ENCODE measurements at places on chromosomes 1 and 21.

DNA sequence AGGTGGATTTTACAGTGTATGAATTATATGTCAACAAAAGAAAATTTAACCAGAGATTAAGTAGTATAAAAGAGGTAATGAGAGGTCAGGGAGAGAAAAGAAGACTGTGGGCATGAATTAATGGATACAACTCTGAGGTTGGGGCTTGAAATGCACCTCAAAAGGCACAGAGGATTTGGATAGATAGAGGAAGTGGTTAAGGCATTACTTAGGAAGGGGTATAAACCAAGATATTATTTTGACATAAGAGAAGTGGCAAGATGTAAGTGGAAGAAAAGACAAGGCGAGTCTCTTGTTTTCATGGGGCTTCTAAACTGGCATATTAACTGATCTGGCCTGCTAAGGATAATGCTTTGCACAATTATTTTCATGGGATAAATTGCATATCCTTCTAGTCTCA lies 34.1 kb downstream of the RAP1A start:
- no peak for DNase-seq

DNA sequence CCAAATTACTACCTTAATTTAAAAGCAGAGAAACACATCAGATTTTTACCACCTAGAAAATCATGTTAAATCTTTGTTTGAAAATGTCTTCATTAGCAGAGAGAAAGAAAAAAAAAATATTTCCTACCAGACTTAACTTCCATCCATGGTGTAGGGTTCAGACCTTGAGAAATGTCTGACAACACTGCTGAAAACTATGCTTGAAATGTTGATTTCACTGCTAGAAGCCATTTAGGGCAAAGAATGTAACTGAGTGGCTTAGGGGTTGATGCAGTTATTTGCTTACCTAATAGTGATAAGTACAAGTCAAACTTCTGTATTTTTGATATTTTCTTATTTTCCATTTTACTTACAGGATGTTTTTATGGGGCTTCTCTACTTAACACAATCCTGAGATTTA lies 495.6 kb upstream of the NEGR1 start:
- DNase-seq = peak; percentile 44

DNA sequence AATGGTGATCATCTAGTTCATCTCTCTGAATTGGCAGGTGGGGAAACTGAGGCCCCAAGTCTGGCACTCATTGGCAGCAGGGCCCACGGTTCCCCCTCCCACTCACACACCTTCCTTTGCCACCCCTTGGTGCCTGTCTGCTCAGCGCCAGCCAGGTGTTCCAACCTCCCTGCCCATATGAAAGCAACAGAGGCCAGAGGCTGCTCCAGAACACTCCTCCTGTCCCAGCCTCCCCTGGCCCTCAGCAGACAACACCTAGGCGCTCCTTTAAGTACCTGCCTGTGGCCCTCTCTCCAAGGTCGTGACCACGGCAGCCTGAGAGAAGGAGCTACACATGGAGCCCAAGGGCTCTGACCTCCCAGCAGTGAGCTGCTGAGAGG lies 362.3 kb upstream of the VAMP3 start:
- DNase-seq = no peak

- no peak for DNase-seq
Measured at GRCh38 chr1:204946640-204947039, 76.0 kb downstream of the NFASC start.

DNA sequence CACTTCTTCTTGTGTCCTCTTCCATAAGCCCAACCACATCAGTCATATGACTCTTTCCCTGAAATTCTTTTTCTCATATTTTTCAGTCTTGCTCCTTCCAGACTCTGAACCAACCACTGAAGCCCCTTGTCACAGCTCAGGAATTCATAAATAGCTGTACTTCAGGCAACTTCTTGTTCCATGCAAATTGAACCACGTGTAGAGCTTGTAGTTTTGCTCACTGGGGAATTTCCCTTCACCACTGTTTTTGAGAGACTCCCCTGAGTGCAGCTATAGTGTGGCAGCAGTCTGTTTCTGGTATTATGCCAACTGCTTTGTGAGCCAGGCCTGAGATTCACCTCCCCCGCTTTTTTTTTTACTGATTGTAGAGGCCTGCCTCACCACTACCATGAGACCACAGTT lies 150.3 kb upstream of the SPAG17 start:
- DNase-seq = peak; percentile 67

- DNase-seq = no peak
Measured at GRCh38 chr1:237211540-237211939, 169.6 kb downstream of the RYR2 start.

- no peak for DNase-seq
Measured at GRCh38 chr1:167066333-167067122, 23.6 kb downstream of the GPA33 start.

- no peak for DNase-seq
Measured at GRCh38 chr1:228736844-228737445, 1.7 kb downstream of the RHOU start.

Data from AG04449 (cell line).